ENCODE measurements at places on chromosomes 7 and 10.

DNA sequence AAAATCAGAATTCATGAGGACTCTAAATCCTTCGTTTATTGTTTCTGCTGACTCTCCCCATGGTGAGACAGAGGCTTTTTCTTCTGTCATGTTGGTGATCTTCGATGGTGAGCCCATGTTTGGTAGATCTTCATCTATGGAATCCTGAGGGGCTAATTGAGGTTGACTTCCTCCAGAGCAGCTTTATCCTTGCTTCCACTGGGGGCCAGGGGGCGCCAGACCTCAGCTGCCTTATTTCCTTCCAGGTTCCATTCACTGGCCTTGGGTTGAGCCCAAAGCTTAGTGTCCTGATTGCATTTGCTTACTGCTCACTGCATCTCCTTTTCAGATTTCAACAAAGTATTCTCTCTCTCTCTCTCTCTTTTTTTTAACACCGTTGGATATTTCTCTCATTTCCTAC is 80.7 kb downstream of the GCC1 start:
- no peak for DNase-seq

GRCh38 chr10:17225808-17226207 is 2.2 kb upstream of the VIM start:
- DNase-seq, result no peak

DNA sequence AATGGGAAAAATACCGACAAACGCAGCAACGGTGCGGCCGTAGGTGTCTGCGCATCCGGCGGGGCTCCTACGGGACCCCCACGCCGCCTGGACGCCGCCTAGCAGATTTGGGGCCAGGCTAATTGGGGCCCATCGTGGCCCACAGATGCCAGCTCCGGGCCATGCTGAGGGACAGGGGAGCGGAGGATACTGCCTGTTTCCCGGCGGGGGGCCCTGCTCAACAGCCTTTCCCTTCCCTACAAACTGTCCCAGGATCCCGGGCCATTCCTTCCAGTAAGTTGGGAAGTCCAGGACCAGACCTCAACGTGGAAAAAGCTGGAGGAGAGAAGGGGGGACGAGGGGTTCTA is 21.7 kb upstream of the GPER1 start:
- DNase-seq, result no peak

GRCh38 chr10:4525103-4525502 is 300.9 kb upstream of the AKR1E2 start:
- no peak for DNase-seq

- no peak for DNase-seq
Measured at GRCh38 chr7:81514546-81514945, 255.3 kb downstream of the HGF start.

GRCh38 chr10:69801094-69801433 is 642 bp upstream of the COL13A1 start:
- DNase-seq, result no peak

DNA sequence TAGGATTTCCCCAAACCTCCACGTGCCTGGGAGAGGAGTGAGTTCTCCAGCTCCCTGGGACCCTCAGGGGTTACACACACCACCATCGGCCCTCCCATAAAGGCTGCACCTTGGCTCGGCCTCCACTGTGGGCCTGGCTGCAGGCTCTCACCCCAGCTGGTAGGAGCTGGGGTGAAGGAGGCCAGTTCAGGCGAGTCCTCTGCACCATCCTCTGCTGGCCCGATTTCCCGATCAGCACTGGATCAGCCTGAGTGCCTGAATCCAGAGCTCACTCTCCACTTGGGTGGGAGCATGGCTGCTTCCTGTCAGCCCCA is 115.1 kb upstream of the RET start:
- DNase-seq, result no peak

GRCh38 chr10:109762555-109762954 is 160.8 kb downstream of the XPNPEP1 start:
- no peak for DNase-seq

Data from anterior cingulate cortex (tissue), 58 donors.